ENCODE measurements at places on chromosomes 3 and 15. TPM values are rescaled to one million over a fixed set of nuclear protein-coding genes. Genes with fewer than 3 reads are reported as not detected.

Gene ANKDD1A
- total RNA-seq: 5.9 TPM

Gene SLMAP
- 61.8 TPM for total RNA-seq

Gene TRPM7
- total RNA-seq: 27.7 TPM

Gene PARP15
- total RNA-seq: not detected
